Amniotic stem cell (primary cell): ENCODE measurements at places on chromosomes 3 and 15.

- no peak for DNase-seq
Observed at GRCh38 chr3:194687638-194688199, 2.0 kb downstream of the FAM43A start.

GRCh38 chr3:49618412-49618811 lies 55.7 kb upstream of the APEH start:
- no peak for DNase-seq

DNA sequence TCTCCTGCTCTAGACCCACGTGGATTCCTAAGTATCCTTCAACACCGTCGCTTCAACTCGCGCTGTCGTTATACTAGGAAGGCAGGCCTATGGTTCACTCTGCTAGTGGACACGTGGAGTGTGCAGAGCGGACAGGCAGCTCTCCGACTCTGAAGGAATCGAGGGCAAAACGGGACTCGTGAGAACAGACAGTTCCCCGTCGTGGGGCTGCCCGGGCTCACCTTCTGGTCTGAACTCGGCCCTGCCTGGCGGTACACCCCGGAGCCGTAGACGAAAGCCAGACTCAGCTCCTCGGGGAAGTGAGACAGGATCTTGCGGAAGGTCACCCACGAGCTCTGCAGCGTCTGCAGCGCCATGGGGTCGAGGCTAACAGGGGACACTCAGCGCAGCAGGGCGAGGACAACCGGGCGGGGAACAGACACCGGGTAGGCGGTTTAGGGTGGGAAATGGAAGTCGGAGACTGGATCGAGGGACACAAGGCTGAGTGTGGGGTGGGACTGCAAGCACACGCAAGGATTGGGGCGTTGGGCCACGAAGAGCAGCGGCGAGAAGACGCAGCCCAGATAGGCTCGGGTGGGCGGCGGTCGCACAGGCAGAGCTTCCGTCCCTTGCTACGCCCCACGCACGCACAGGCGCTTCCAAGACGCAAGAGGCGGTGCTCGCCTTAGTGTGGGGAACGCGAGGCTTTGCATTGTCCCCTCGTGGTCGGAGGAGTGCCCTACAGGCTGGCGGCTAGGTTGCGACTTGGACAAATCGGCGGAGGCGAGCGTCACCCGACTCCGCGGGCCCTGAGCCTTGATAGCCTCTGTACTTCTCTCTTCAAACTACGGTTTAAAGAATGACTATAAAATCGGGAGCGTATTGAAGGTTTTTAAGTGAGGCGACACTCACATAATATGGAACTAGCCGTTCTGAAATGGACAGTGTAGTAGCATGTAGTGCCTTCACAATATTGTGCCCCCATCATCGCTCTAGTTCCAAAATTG lies at the start of gene TAMM41:
TAMM41 (minus strand) TSS at position 605 of the 986 bp plus-strand sequence; CDS start at position 356, 249 bp downstream.
- DNase-seq = peak; percentile 85

DNA sequence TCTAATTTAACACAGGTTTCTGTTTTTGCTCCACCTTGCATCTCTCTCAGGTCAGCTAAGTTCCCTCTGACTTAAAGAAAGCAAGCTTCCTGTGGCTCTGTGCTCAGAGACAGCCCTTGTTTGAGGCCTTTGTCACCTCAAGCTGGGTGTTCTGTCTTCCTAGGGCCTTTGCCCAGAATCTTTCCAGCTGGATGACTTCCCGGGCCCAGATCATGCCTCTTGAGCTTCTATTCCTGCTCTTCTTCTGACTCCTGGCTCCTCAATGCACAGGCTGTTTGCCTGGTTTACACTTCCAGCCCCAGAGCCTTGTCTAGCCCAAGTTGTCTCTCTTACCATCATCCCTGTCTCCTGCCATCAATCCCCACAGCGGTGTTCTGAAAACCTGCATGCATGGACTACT lies 300.6 kb downstream of the VPS13C start:
- no peak for DNase-seq

DNA sequence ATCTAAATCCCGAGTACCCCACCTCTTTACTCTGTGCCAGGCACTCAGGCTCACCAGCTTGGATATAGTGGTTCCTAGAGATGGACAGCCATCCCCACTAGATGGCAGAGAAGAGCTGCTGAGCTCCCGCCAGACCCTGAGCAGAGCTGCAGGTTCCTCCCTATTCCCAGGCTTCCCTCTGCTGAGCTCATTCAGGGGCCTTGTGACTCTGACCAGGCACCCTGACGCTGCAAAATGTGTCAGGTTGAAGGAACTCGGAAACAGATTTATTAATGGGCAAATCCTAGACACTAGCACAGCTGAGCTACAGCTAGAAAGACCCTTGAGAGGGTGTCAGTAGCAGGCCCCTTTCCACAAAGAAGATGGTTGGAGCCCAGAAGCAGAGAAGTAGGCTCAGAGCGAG lies 38.2 kb upstream of the RHO start:
- peak; percentile 88 for DNase-seq

- no peak for DNase-seq
Observed at GRCh38 chr3:104214937-104215336, 1151.8 kb upstream of the ALCAM start.

DNA sequence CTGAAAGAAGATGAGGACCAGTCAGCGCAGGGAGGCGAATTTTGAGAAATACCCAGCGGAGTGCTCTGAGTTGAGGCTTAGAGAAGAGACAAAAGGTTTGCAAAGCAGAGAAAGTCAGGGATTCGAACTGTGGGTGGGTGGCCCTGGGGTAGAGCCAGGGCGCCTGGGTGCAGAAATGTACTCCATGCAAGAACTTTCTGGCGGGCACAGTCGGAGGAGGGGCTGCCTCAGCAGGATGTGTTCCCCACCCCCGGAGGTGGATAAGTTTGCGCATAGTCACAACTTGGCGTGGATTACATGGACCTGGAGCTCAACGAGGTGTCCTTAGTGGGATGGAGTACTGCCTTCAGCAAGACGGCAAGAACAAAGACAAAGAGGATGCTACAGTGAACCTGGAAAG lies 117.3 kb upstream of the ALDH1A3 start:
- no peak for DNase-seq

DNA sequence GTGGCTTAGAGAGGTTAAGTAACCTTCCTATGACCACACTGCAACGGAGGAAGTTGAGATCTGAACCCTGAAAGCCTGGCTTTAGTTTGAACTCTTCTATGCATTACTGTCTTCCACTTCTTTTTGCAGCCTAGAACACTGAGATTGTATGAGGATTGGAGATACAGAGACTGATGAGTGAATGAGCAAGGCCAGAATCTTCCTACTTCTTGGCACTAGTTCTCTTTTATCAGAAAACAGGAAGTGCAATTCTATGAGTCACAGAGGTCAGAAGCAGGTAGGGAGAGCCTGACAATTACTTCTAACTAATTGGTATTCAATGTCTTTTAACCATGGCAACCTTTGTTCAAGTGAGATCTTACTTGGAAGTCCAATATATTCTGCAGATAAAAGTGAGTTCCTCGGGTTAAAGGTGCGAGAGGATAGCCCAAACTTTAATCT lies 219.0 kb downstream of the SHQ1 start:
- DNase-seq = no peak

GRCh38 chr3:23312866-23313265 lies 109.7 kb downstream of the UBE2E2 start:
- DNase-seq = no peak
